T47D (cell line): ENCODE measurements at places on chromosomes 3 and 15.

- DNase-seq = peak; percentile 59
These were observed 167.9 kb downstream of the BBX start for GRCh38 chr3:107690522-107691138.

- DNase-seq = no peak
These were observed 87.5 kb downstream of the RORA start for GRCh38 chr15:61141497-61142125.

- DNase-seq = peak; percentile 34
These were observed at the start of gene KY for GRCh38 chr3:134650431-134651346. Gene KY (minus strand): TSS chr3:134651022. CDS start chr3:134650960, 62 bp downstream.

GRCh38 chr3:138761002-138761401, 73.7 kb downstream of the PIK3CB start:
- DNase-seq = no peak

GRCh38 chr15:46646490-46646889, 1011.7 kb downstream of the SQOR start:
- DNase-seq = no peak

- no peak for DNase-seq
These were observed 2.4 kb downstream of the CCR2 start for GRCh38 chr3:46356276-46356675.

GRCh38 chr3:40679290-40679689, 154.5 kb downstream of the ZNF621 start:
- no peak for DNase-seq

GRCh38 chr15:61090386-61091288, 138.5 kb downstream of the RORA start:
- no peak for DNase-seq

DNA sequence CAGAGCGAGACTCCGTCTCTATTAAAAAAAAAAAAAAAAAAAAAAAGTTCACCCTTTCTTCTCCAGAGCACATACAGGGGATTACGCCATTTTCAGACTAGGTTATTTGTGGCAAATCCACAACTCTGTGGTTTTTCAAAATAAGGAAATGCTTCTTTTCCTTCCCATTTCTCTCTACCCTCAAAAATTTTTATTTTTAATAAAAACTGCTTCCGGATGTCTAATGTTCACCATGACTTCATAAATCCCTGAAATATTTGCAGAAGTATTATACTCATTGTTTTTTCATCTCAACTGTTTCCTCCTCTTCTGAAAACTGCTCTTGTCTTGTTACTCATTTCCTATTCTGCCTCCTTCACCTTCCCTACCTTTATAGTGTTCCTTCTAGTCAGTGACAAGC, 45.0 kb upstream of the SLC12A8 start:
- no peak for DNase-seq

- DNase-seq = no peak
These were observed 208.4 kb upstream of the TRIM42 start for GRCh38 chr3:140469491-140469890.

DNA sequence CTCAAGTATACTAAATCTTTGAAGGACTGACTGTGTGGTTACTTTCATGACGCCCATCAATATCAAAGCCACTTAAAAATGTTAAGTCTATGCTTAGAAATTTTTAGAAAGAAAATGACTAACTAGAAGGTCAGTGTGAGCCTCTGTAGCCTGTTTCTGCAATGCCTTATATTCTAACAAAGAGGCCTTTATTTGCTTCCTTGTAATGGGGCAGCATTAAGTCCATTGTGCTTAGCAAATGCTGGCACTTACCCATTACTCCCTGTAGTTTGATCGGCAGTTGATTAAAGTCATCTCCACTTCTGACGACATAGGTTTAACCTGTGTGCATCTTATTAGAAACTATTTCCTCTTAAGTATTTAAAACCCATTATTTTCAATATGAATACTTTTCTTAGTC, 91.6 kb upstream of the FAM98B start:
- DNase-seq = no peak

GRCh38 chr15:47737477-47737876, 20.2 kb downstream of the SEMA6D start:
- no peak for DNase-seq

GRCh38 chr3:154040283-154040682, 80.9 kb upstream of the ARHGEF26 start:
- peak; percentile 67 for DNase-seq

DNA sequence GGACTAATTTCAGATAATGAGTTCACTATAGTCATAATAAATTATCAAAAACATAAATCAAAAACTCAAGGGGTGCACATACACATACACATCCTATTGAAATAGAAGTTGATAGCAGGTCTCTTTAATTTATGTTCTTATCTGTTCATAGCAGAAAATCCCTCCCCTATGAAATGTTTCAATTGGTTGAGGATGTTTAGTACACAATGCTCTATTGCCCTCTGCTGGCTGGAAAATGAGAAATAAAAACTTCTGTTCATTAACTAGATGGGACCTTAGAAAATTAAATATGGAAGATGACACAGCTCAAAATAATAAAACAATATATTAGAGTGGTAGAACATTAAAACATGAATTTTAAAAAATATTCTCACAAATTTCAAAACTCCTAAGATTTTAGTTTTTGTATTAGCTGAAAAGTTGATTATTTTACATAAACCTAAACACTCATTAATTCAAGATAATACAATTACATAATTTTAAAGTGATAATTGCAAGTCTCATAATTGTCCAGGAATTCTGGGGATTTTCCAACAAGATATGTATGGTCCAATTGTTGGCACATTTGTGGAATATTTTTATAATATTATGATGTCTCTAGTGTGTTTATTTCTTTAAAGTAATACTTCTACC, 735.0 kb downstream of the ROBO1 start:
- no peak for DNase-seq
